Glomerular endothelial cell (primary cell): ENCODE measurements at places on chromosomes 2 and 18.

DNA sequence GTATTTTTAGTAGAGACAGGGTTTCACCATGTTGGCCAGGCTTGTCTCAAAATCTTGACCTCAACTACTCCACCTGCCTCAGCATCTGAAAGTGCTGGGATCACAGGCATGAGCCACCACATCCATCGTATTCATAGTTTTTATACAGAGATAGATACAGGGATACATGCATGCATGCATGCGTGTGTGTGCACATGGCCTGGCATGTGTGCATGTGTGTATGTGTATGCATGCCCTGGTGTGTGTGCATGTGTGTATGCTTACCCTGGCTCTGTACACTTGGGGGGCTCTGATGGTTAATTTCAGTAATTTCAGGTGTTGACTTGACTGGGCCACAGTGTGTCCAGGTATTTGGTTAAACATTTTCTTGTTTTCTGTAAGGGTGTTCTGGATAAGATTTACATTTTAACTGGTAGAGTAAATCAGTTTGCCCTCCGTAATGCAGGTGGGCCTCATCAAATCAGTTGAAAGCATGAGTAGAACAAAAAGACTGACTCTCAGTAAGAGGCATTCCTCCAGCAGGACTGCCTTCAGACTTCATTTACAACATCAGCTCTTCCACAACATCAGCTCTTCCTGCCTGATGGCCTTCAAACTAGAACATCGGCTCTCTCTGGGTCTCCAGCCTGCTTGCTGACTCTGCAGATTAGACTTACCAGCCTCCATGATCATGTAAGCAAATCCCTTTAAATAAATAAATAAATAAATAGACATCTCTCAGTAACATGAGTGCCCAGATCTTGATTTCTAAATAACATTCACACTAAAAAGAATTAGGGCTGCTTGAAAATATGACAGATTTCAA, 30.8 kb downstream of the SESTD1 start:
- no peak for DNase-seq

GRCh38 chr2:237900891-237901831, 41.7 kb downstream of the RAMP1 start:
- DNase-seq, result no peak

DNA sequence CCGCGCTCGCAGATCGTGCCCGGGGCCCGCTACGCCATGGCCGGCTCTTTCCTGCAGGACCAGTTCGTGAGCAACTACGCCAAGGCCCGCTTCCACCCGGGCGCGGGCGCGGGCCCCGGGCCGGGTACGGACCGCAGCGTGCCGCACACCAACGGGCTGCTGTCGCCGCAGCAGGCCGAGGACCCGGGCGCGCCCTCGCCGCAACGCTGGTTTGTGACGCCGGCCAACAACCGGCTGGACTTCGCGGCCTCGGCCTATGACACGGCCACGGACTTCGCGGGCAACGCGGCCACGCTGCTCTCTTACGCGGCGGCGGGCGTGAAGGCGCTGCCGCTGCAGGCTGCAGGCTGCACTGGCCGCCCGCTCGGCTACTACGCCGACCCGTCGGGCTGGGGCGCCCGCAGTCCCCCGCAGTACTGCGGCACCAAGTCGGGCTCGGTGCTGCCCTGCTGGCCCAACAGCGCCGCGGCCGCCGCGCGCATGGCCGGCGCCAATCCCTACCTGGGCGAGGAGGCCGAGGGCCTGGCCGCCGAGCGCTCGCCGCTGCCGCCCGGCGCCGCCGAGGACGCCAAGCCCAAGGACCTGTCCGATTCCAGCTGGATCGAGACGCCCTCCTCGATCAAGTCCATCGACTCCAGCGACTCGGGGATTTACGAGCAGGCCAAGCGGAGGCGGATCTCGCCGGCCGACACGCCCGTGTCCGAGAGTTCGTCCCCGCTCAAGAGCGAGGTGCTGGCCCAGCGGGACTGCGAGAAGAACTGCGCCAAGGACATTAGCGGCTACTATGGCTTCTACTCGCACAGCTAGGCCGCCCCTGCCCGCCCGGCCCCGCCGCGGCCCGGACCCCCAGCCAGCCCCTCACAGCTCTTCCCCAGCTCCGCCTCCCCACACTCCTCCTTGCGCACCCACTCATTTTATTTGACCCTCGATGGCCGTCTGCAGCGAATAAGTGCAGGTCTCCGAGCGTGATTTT, 7.6 kb downstream of the TBR1 start:
- no peak for DNase-seq

DNA sequence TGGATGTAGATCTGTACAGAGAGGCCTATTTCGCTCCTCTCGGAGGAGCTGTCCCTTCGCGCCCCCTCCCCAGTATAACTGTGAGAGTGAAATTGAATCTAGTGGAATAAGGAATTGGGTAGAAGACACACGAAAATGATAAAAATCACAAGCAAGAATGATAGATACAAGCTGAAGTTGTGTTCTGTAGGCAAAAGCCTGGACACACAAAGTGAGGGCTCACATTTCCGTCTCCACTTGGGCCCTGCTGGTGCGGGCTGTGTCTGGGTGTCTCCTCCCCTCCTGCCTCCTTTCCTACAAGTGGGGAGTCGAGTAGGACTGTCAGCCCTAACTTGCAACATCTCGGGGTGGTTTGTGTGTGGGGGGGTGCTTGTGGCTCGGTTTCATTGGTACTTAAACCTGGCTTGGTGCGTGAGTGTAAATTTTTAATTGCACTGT, 457 bp upstream of the SP9 start:
- DNase-seq, result no peak

DNA sequence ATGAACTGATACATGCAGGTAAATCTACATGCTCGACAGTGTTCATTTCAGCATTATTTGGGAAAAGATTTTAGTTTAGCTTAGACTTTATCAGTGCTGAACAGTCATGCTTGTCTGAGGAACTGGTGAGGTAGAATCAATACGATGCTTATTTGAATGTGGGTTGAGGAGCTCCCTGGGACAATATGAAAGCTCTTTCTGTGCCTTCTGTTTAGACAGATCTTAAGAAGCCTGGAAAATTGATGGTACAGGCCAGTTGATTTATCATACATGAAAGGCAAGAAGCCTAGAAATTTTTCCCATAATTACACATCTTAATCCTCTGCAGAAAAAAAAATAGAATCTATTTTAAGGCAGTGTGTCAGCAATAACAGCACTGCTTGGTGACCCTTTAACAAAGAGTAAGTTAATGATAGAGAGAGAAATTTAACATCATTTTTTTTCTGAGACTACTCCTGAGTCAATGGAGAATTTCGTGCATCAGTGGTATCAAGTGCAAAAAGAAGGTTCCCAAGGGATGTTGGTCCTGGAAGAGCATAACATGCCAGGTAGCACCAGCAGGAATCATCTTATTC, 252.2 kb upstream of the CDH20 start:
- DNase-seq, result no peak

DNA sequence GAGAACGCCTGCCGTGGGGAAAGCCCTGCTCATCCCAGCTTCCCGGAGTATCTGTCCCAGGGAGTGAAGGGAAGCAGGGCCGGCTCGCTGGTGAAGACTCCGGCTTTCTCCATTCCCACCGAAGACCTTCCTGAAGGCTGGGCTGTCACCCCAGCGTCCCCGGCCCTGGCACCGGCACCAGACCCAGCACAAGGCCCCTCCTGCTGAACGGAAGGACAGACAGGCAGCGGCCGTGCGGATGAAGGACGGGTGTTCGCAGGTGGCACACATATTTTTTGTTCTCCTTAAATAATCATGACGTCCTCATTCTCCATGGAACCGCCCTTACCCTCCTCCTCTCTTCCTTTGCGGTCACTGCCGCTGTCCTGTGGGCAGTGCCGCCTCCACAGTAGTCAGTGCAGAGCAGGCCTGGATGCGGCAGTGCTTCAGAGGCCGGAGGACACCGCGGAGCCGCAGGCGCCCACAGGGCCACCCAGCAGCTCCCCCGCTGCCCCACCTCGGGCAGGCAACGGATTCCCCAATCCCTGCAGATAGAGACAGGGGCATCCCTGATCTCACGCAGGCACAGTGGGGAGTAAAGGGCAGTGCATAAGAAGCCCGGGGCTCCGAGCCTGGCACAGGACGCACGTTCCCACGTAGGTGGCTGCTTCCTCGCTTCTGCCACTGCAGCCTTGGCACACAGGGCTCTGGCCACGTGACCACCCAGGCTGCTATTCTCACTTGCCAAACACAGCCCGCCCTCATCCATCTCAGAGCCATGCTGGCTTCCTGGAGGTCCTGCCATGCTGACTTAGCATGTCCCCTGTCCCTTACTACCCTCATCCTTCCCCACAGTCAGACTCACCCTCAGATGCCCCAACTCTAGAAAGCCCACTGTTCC, 229.7 kb downstream of the EIPR1 start:
- no peak for DNase-seq

DNA sequence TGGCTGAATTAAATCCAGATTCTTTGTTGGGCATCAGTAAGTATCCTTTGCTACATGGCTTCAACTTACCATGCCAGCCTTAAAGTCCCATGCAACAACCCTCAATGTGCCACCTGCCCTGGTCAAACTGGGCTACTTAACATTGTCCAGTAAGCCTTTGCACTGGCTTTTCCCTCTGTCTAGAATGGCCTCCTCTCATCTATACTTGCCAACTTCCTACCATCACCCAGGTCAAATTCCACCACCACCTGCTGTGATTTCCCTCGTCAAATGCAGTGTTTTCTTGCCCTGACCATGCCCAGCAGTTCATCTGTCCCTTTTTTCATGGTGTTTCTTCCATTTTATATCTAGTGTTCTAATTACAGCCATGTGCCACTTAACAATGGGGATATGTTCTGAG, 5.7 kb downstream of the KLHL23 start:
- DNase-seq, result no peak
